NCI-H460 (cell line): ENCODE measurements at places on chromosomes 1 and 21.
A peak's percentile ranks its signal among the peaks of the same experiment; 100 is the strongest.

DNA sequence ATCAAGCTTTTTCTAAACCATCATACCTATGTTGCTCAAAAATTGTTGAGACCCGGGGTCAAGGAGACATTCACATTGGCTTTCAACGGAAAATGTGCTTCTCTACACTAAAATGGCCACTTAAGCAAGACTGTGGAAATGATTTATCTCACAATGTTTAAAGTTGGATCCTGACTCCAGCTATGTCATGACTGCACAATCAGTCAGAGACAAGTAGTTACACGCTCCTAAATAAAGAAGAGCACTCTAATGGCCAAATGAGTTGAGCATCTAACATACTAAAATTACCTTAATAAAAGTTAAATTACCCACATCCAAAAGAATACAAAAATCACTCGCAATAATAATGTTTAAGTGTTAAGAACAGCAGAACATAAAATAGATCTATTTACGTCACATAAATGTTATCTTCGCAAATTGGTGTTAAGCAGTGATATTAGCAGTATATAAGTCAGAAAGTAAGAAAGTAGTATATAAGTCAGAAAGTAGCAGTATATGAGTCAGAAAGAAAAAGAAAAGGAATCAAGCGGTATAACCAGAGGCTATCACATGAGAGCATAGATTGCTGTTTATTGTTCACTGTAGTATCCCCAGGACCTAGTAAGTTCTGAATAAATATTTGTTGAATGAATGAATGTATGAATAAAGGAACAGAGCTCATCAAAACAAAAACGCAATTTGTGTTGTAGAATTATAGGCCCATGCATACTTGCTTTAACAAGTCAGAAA is 28.4 kb downstream of the ZNF281 start:
- no peak for DNase-seq

GRCh38 chr1:54051933-54052430 is 1.0 kb downstream of the TMEM59 start:
- DNase-seq: no peak

DNA sequence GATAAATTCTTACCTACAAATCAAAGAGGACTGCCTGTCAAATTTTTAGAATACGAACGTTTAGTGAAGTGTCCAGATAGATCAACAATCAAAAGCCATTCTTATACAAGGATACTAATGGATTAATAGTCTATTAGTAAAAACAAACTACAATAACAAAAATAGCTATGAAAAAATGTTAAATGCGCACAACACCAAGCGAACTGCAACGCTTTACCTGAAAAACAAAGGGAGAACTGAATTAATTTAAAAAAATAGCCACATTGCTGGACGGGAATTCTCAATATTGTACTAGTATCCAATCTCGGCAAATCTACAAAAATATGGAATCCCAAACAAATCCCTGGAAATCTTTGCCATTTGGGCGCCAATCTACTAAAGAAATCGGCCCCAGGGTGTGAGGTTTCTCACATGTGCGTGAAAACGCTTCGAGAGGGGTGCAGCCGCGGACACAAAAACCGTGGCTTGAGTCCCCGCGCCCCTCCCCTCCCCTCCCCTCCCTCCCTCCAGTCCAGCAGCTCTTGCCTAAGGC is 55.6 kb downstream of the TRAF5 start:
- DNase-seq: no peak

DNA sequence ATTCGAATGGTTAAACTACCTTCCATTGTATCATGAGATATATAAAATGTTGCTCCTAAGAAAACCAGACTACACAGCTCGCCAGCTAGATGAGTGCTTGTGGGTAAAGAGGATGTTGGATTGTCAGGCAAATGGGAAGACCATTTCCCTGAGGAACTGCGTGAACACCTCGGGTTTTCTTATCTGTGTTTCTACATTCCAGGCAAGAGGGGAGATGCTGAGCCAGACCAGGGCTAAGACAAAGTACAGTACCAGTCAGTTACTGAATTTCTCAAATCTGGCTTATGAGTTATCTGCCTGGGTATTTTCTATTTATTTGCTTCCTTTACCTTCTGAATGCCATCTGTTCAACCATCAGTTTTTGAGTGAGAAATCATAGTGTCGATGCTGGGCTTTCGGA is 170.8 kb downstream of the PLA2G4A start:
- no peak for DNase-seq

DNA sequence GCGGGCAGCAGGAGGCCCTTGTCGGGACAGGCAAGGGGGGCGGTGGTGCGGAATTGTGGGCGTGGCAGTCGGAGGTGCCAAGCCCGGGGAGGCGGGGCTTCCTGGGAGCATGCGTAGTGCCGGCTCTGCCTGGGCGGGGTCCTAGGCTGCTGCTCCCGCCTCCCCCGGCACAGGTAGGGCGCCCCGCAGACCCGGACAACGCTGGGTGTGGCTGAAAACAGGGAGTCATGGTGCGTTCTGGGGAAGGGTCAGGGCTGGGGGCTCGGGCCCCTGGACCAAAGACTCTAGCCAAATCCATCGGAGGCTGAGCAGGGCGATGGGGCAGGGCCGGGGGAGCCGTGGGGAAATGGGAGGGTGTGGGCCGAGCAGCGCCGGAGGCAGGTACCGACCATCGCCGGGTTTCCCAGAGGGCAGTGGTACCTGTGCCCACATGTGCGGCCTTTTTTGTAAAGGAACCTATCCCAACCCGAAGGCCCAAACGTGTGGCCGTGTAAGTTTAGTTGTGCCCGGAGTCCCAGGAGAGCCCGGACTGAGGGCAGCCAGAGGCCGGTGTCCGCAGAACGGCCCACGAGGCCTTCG is 231.9 kb downstream of the SDCCAG8 start:
- DNase-seq: no peak

DNA sequence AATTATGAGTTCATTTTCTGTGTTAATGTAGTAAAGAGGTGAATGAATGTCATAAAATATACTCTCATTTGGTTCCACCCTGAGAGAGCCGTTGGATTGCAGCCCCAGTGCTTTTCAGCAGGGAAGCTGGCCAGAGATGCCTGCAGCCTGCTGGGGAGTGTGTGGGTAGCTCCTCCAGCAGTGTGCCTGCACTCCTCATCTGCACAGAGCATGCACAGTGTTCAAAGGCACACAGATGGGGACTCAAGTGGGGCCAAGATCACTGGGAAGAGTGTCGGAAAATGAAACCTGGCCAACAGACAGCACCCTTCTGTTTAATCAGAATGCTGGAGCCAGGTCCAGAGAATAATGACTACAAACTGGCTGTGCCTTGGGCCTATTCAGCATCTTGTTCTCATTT is 206.8 kb downstream of the ST6GALNAC3 start:
- DNase-seq: no peak

DNA sequence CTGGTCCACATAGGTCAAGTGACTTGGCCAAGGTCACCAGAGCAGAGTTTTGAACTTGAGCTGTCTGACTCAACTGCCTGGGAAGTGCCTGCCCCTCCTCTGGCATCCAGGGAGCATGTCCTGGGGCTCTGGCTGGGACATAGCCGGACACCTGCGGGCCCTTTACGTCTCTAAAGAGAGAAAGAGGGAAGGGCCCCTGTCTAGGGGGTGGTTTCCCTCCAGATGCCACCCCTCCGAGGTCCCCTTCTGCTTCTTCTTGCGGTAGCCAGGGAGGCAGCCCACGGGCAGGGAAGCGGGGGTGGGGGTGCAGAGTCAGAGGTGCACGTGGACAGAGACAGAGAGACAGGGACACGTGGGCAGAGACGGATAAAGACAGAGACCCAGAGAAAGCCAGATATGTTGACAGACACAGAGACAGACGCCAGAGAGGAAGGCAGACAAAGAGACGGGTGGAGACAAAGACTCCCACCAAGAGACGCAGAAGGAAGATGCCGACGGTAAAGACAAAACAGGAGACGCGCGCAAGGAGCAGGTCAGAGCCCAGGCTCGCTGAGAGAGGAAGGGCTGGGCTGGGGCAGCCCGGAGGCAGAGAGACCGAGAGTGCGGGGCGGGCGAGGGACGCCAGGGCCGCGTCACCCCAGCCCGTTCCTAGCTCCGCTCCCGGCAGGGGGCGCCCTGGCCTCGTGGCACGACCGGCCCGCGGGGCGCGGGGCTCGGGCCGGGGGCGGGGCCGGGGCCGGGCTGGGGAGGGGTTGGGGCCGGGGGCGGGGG is 458 bp upstream of the ALPL start:
- peak; percentile 17 for DNase-seq

GRCh38 chr1:3151456-3151855 is 82.5 kb downstream of the PRDM16 start:
- no peak for DNase-seq

- DNase-seq: no peak
Measured at GRCh38 chr1:30213936-30214335, 509.4 kb downstream of the MATN1 start.

DNA sequence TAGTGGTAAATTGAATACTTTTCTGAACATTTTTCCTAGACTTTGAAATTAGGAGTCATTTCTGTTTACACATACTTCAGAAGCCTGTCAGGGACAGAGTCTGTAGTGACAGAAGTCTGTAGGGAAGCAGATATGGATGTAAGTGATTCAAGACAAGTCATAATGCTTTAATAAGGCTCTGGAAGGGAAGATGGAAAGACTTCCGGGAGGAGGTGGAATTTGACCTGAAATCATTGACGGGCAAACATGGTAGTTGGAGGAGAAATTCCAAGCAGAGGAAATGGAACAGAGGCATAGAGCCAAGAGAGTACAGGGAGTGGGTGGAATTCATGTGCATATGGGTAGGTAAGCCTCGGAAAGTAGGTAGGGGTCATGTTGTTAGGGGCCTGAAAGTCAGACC is 22.5 kb downstream of the CAMTA1 start:
- DNase-seq: no peak

DNA sequence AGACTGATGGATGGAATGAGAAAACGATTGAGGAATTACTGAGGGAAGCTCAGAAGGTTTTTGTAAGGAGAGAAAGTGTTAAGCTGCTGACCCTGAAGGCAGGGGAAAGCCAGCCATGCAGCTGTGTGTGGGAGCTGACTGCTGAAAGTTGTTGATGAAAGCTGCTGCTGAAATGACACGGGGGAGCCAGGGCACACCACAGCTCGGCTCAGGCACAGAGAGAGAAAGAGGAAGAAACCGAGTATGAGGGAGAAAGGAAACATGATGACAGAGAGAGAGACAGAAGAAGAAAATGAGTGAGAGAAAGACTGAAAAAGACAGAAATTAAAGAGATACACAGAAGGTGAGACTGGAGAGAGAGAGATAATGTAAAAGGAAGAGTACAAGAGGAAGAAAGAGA is 115.5 kb downstream of the LRRC53 start:
- no peak for DNase-seq
